ENCODE measurements at places on chromosomes 5 and 9.

DNA sequence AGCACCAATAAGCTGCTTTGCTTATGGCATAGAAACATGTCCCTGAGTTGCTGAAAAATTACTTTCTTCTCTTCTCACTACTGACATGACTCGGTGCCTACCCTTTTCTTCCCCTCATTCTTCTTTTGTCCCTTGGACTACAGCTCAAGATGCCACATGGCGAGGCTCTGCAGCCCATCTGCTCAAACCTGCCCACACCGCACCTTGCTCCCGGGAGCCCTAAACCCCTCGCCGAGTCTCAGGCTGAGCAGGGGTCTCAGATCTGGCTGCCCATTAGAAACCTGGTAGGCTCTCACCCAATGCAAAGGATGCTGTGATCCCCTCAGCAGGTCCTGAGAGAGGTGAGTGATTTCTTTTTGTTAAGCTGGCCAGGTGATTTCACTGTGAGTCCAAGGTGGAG, 251.7 kb upstream of the IRX1 start:
- DNase-seq = no peak

DNA sequence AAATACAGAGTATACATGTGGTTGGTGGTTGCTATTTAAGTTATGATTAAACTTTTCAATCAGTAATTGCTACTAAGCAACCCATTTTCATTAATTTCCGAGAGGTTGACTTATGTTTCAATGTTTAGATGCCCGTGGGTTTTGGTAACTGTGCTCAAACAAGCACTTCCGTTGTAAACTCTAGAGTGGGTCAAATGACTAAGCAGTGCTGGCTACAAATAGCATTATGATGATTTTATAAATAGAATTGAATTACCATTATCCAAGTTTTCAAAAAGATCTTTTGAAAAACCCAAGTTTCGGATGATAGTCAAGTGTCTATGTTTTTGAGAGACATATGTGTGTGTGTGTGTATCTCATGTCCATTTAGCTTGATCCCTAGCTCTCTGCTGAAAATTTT, 2369.4 kb upstream of the ACO1 start:
- no peak for DNase-seq

DNA sequence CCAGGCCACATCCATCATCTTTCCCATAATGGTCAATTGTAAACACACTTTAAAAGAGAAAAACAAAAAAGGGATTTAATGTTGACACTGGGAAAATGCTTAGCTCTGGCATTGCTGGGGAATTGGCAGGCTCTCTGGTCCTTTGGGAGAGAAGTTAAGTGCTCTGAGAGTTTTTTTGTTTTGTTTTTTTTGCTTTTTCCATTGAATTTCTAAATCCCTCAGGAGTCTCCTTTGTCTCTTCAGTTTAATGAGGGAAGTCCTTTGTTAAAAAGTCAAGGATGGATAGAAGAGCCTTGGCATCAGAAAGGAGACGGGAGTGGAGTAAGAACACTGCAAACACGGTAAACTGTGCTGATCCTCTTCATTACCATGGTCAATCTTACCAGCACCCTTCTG, 7.1 kb upstream of the HAND1 start:
- no peak for DNase-seq

DNA sequence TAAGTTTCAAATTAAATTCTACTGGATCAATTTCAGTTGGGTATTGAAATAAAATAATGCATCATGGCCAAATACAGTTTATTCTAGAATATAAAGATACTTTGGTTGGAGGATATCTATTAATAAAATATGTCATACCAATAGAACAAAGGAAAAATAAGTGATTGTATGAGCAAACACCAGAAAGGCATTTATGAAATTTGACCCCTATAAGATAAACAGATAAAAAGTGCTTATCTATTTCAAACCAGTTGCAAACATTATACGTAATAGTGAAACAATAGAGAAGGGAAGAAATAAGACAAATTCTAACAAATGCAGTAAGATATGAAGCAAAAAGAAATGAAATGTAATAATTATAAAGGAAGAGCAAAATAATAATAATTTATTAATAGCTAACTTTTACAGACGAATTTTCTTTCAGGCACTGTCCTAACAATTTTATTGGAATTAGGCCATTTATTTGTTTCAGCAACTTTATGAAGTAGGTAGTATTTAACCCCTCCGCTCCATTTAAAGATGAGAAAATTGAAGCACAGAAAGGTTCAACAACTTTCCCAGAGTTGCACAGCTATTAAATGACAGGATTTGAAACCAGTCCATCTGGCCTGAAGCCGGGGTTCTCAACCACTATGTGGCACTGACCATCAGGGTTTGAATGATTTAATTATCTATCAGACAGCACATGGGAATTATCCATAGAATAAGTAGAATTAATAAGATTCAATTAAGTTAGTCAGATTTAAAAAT, 20.8 kb downstream of the ANKRD55 start:
- no peak for DNase-seq

DNA sequence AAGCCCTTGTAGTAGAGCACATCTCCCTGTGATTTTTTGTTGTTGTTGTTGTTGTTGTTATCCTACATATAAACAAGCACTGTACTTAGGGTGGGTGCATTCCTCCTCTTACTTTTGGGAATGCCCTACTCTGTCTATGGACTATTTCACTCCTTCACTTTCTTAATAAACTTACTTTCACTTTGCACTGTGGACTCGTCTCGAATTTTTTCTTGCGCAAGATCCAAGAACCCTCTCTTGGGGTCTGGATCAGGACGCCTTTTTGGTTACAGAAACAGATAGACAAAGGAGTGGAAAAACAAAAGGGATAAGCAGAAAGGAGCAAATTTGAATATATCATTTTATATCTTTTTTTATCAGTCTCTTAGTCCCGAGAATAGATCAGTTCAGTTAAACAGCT, 14.4 kb upstream of the PAIP1 start:
- no peak for DNase-seq

DNA sequence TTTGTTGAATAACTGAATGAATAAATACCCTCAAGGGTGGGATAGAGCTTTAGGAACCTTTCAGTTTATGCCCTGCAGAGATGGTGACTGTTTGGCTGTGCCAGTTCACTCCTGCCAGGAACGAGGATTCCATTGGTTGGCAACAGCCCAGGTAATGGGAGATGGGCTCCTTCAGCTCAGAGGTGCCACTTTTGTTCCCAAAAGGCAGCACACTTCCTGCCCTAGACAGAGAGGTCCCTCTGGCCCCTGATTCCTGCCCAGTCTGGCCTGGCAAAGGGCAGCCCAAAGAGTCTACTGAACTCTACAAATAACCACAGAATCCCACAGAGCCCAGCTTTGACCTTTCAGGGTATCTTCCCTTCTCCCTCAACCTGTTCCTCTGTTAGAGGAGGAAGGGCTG, 1.6 kb downstream of the C9orf152 start:
- DNase-seq = no peak
